ENCODE measurements at places on chromosomes 1 and 21.

GRCh38 chr21:41366522-41367151 lies 4.8 kb downstream of the MX2 start:
- no peak for DNase-seq

GRCh38 chr1:82446236-82446635 lies 645.5 kb downstream of the ADGRL2 start:
- DNase-seq = no peak

DNA sequence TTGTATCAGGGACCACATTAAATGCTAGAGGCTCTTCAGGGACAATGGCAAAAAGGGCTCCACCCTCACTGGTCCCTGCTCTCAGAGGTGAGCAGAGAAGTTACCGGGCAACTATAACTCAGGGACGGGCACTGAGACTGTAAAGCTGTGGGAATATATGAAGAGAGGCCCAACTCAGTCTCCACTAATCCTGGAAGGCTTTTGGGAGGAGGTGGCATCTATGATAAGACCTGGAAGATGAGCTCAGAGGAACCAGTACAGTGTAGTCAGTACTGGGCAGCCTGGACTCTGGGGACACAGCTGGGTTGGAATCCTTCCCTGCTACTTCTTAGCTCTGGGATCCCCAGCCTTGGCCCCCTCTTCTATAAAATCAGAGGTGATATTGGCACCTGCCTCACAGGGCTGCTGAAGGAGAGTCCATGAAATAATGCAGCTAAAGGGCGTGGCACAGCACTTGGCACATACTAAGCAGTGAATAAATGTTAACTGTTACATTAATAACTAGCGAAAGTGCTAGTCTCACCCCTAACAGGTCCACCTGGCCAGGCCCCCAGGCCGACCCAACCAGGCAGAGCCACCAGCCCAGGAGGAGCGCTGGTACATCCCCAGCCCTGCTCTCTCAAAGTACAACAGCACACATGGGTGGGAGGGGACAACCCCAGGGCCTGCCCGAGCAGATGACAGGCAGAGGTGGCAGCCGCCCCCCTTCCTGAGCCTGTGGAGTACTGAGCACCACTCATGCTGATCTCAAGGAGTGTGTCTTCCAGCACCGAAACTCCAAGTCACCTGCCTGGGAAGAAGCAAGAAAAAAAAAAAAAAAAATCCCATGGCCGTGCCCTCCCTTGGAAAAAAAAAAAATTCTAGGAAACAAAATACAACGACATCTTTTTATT lies 62.7 kb downstream of the CASZ1 start:
- peak; percentile 64 for DNase-seq

- peak; percentile 53 for DNase-seq
These were observed 252.4 kb upstream of the DUSP10 start for GRCh38 chr1:221994274-221994698.

DNA sequence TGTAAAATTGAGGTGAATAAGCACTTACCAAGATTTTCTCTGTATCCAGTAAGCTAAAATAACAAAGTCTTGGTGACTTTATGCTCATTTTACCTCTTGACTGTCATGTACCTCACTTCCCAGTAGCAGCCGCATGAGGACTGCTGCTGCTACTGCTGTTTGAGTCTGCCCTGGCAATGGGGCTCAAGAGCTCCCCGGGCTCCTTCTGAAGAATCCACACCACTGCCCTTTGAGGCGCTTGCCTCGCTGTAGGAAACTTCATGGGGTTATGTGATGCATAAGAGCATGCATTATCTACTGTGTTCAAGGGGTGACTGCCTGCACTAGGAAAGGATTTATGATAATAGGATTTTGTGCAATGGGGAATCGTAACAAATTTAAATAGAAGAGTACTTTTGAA lies 113.5 kb downstream of the NTNG1 start:
- no peak for DNase-seq

- DNase-seq = no peak
These were observed 55.0 kb upstream of the PAX7 start for GRCh38 chr1:18575620-18576019.

DNA sequence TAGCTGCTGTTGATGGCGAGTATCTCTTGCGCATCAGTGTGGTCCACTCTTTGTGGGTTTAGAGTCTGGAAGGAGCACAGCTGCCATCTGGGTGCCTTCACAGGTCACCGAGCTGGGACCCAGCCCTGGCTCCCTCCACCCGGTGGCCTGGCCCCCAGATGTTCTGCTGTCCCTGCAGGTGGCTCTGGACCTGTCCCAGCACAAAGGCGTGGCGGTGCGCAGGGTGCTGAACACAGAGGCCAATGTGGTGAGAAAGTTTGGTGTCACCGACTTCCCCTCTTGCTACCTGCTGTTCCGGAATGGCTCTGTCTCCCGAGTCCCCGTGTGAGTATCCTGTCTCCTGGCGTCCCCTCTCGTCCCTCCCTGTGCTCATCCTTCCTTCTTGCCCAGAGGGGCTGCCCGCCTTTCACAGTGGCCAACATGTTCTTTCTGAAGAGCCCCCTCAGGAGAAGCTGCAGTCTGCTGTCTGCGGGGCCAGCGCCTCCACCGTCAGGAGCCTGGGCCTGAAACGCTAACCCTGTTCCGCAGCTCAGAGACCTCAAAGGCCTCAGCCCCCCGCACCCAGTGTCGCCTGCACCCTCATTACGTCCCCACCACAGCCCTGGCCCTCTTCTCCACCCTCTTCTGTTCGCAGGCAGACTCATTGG lies 27.4 kb downstream of the QSOX1 start:
- DNase-seq = no peak

- DNase-seq = no peak
These were observed 13.2 kb upstream of the SCYL3 start for GRCh38 chr1:169906938-169907337.

DNA sequence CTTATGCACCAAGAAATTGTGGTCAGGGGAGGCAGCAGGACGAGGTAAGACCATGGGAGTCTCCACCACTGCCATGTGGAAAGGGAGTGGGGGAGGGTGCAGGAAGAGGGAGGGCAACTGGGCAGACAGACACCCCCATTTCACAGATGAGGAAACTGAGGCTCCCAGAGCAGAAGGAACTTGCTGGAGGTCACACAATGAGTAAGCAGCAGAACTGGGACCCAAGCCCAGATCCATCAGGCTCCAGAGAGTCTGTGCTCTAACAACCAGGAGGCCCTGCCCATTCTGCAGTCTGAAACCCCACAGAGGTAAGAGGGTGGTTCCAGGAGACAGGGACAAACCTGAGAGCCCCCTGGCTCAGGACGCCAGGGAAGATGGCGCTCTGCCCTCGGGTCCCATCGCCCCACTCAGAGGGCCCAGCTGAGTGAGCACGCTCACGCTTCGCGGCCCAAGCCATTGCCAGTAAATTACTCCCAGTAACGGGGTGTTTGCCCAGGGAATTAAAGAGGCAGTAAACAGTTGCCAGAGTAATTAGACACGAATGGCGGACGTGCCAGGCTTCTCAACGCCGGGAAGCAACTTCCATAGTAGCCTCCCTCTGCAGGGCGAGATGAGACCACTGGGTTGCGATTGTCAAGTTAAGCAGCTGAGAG lies 59.2 kb downstream of the MATN1 start:
- no peak for DNase-seq

- DNase-seq = no peak
These were observed 12.3 kb downstream of the CAPN9 start for GRCh38 chr1:230759369-230760065.

DNA sequence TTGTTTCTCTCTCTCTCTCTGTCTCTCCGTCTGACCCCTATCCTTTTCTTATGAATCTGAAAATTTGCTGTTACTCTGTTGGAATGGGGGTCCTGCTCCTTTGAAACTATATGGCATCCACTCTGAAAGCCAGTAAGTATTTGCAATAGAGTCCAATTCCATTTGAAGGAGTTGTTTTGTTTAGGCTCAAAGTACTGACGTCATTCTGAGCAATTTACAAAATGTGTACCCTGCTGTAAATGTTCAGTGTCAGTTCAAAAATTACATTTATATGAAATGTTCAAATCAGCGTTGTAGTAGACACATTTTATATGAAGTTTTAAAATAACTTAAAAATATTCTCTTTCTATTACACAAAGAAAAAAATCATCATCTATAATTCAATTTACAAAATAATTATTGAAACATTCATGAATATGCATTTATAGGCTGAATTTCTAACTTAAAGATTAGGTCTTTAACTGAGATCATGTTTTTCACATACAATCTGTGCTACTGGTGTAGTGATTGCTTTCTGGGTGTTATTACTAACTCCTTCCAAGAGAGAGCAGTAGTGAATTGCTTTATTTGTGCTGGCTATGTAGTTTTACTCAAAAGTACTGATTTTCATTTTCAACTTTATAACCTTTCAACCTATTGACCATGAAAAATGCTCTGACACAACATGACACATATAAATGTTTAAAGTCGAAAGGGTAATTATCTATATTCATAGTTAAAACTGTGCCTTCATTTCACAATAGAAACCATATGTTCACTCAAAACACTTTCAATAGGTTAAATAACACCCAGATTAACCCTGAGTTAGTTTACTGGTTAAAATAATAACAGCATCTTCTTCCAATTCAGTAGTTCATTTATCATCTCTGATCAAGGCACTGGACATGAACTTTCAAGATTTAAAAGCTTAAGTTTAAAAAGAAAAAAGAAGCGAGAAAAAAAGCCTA lies 253.1 kb upstream of the ADGRL4 start:
- no peak for DNase-seq

DNA sequence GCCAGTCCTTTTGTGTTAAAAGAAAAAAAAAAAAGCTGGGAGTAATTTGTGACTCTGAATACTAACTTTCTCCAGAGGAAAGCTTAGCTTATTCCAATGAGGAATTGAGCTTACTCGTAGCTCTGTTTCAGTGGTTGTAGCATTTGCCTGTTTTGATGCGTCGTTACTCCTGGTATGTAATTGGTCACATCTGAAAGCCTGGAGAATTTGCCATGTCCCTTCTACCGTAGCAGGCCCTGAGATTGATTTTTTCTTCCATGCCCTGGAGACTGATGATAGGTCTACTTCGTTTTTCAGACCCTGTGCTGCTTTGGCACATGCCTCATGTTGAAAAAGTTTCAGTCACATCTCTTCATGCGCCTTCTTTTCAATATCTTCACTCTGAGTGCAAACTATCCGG lies 1103.0 kb downstream of the PLA2G4A start:
- DNase-seq = no peak

GRCh38 chr1:9441451-9442133 lies 97.7 kb upstream of the SLC25A33 start:
- no peak for DNase-seq

GRCh38 chr1:92306020-92306419 lies 7.2 kb downstream of the RPAP2 start:
- no peak for DNase-seq

DNA sequence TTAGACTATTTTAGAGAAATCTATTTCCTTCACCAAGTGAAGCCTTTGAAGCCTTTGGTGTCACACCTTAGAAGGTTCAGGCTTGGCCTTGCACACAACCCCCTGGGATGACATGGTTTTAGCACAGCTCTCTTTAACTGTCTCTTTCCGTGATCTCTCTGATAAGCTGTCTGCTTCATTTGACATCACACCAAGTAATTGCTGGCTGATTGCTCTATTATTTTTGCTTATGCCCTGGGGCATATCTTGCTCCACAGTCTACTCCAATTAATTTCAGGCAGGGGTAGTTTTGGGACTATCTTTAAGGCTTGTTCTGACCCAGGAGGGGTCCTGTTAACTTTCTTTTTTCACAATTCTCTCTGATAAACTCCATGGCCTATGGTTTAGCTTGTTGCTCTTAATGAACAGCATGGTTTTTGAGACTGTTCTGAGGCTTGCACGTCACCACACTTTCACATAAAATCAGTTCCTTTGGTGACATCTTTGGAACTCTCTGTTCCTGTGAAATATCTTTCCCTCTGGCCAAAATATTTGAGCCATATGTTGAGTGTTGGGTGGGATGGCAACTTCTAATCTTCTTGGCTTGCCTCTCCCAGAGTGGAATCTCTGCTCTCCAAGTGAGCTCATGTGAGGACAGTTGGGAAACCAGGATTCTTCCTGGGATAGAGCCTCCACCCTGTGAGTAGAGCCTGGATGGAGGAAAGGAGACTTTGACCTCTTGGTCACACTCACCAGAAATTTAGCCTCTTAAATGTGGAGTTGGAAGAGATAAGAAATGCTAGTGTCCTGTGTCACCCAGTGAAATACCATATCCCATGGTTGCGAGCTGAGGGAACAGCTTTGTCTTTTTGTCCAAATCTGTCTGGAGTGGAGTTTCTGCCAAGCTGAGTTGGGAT lies 63.6 kb downstream of the MAP3K21 start:
- DNase-seq = no peak

GRCh38 chr1:65266476-65266875 lies 42.9 kb upstream of the DNAJC6 start:
- DNase-seq = no peak

All from T-helper 2 cell treated with Interferon-gamma antibody and Interleukin-4, amounts not matched to agents 5 μg/mL and 100 μg/mL, for 36 hours (primary cell).